ENCODE measurements at places on chromosomes 2 and 18. TPM values are rescaled to one million over a fixed set of nuclear protein-coding genes. Genes with fewer than 3 reads are reported as not detected.

- no peak for DNase-seq
Observed at GRCh38 chr2:66437691-66438497, 3.0 kb downstream of the MEIS1 start.

Gene ESCO1
- 15.8 TPM for total RNA-seq

- no peak for DNase-seq
Observed at GRCh38 chr2:203951366-203951902, 14.9 kb downstream of the ICOS start.

Gene NYAP2
- not detected for total RNA-seq

- no peak for DNase-seq
Observed at GRCh38 chr18:2971741-2972552, 41.0 kb downstream of the LPIN2 start.

DNA sequence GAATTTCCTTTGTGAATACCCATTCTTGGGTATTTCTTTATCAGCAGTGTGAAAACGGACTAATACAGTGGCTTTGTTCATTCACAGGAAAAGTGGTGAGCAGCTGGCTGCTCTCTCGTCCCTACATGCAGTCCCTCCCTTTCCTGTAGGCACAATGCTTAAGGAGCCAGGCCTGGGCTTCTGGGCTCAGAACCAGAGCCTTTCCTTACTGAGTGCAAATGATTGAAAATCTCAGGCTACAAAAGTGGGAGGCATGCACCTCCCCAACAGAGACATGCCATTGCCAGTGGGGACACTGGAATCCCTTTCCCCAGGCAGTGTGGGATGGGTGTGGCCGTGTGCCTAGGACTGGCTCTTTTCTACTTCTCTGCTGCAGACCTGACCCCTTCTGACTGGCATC is 61.3 kb downstream of the MCFD2 start:
- peak; percentile 76 for DNase-seq

DNA sequence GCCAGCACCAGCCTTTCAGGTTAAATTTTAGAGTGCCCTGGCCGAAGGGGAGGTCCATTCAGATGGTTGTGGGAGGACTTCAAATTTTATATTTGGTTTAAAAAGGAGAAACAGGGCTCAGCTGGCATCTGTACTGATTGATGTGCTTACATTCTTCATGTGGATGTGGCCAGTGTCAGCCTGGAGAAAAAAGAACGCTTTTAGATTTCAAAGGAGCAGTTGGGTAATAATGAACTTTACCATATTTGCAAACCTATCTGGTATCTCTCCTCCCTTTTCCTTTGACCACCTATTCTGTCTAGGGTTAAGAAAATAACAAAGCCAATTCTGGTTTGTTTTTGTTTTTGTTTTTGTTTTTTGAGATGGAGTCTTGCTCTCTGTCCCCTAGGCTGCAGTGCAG is 21.3 kb downstream of the RAB12 start:
- DNase-seq = no peak

Gene CPLX4
- not detected for total RNA-seq
